ENCODE measurements at places on chromosomes 2 and 18.
A peak's percentile ranks its signal among the peaks of the same experiment; 100 is the strongest.

DNA sequence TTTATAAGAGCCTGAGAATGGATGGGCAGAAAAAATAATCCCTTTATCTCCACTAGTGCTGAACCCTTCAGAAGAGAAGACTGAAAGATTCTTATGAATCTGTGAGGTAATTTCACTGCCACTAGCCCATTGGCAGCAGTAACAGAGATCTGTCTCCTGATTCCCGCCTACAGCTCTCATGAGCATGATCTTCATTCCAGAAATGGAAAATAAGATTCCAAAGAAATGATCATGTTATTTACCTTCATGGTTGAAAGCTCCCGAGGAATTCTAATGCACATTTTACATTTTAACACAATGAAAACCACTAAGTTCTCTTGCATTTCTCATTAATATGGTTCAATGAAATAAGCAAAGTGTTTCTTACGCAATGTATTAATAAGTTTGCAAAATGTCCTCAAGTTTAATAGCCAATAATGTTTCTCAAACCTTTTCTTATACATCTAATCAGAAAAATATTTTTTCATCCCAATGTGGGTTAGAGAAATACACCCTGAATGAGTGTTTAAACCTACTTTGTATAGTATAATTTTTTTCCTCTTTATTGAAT, 905.6 kb downstream of the TMEM182 start:
- no peak for DNase-seq

GRCh38 chr2:160299540-160299939, 99.5 kb upstream of the ITGB6 start:
- no peak for DNase-seq

- DNase-seq, result no peak
Observed at GRCh38 chr2:196334710-196335109, 163.3 kb upstream of the STK17B start.

- no peak for DNase-seq
Observed at GRCh38 chr2:102021779-102022178, 30.0 kb downstream of the IL1R2 start.

- DNase-seq, result no peak
Observed at GRCh38 chr2:120503206-120503792, 157.4 kb downstream of the INHBB start.

- peak; percentile 67 for DNase-seq
Observed at GRCh38 chr2:219029829-219030165, 11.5 kb downstream of the CFAP65 start.

DNA sequence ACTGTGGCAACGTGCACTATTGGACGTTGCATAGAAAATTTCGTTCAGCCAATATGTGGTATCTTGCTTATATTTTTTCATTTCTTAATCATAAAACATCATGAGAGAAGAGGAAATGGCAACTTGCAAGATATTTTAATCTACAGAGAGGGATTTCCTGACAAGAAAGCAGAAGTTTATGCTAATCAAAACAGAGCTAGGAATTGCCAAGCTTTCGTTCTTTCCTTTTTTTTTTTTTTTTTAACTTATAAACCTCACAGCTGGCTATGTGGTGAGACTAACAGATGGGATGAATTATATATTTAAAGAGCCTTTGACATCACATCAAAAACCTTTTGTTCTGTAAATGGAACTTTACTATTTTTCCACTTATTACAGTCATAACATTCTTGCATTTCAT, 1136.9 kb upstream of the TMEFF2 start:
- DNase-seq, result no peak

GRCh38 chr2:137829251-137829650, 135.0 kb upstream of the HNMT start:
- no peak for DNase-seq

GRCh38 chr2:141856215-141856919, 274.4 kb downstream of the LRP1B start:
- no peak for DNase-seq

Data from SW480 (cell line).